ENCODE measurements at places on chromosomes 4 and X.

DNA sequence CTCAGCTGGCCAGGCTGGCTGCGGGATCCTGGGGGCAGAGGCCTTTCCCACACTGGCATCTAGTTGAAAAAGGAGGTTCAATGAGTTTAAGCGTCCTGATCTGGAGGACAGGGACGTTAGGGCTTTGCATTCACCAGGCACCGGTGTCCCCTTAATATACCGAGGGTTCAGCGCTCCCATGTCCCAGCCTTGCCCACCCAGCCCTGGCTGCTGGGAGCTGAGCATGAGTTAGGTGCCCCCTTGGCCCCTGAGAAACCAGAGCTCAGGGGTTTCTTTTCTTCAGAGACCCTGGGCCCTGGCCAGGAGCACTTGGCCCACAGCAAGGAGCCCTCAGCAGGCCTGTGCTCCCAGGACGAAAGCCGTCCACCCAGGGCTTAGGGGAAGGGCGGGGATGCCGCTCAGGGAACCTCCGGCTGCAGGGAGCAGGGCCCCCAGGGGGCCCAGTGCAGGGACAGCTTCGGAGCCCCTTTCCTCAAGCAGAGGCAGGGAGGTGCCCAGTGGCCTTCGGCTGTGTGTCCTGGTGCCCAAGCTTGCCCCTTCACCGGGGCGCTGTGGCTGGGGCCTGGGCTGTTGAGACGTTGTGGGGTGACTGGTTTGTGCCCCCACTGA lies 20.9 kb upstream of the DUSP9 start:
- no peak for DNase-seq

DNA sequence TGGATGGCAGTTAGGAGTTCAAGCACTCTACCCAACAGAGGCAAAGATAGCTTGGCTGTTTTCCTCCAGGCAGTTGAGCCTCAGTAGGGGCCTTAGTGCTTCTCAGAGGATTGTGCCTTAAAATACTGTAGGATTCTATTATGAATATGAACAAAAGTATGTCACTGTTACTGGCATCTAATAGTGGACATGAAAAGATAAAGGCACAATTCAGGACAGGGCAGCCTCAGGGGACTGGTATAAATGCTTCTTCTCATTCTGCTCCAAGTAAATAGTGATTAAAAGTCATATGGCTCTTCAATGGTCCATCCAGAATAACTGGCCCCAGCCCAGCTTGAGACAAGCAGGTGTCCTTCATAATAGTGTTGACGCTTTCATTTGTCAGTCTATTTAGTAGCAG lies 17.7 kb downstream of the COL4A6 start:
- no peak for DNase-seq

DNA sequence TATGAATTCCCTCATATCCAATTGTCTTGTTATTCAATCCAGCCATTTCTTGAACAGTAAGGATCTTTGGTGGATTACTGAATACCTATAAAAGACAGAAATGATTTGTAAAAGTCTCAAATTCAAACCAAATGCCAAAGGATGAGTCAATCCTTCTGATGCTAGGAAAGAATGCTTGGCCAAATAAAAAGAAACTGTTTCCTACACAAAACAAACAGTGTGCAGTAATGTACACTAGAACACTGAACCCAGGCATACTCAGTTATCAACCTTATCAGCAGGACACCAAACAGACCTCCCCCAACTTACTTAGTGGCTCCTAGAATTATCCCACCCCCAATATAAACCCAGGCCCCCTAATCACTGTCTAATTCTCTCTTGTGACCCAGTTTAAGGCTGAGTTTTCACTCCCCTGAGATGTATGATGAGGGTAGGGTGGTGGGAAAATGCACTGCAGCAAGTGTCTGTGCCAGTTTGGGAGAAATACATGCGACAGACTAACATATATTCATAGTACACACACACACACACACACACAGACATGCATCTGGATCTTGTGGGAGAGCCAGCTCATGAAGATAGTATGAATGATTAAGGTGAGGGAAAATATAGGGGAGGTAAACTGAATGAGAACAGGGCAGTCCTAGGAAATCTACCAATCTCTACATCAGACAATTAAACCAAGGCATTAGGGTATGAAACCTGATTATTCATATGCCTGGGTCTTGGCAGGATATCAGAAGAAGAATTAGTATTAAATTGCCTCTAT lies 35.0 kb downstream of the CLDN2 start:
- no peak for DNase-seq

- no peak for DNase-seq
These were observed 9.2 kb upstream of the GPC3 start for GRCh38 chrX:133994576-133994975.

GRCh38 chr4:114318309-114318708 lies 280.3 kb upstream of the UGT8 start:
- DNase-seq: no peak

GRCh38 chrX:150567645-150568319 lies 639 bp upstream of the MTM1 start:
- no peak for DNase-seq

DNA sequence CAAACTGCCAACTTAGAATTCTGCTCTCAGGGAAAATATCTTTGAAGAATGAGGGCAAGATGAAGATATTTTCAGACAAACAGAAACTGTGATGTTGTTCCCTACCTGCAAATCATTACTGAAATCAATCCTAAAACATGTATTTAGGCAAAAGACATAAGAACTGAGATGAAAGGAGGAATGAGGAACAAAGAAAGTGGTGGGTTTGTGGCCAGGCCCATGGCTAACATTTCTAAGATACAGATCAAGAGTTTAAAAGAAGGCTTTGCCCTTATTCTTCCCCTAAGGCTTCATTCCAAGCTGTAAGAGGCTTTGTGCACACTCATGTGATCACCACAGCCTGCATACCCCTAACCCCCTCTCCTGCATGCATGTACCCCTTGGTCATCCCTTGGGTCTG lies 46.5 kb downstream of the ADGRG2 start:
- no peak for DNase-seq

GRCh38 chr4:172950990-172951389 lies 217.6 kb upstream of the GALNT7 start:
- no peak for DNase-seq

- DNase-seq: peak; percentile 66
These were observed 27.1 kb upstream of the TAPT1 start for GRCh38 chr4:16253127-16253960.

GRCh38 chrX:127558811-127559210 lies 493.4 kb downstream of the ACTRT1 start:
- no peak for DNase-seq

DNA sequence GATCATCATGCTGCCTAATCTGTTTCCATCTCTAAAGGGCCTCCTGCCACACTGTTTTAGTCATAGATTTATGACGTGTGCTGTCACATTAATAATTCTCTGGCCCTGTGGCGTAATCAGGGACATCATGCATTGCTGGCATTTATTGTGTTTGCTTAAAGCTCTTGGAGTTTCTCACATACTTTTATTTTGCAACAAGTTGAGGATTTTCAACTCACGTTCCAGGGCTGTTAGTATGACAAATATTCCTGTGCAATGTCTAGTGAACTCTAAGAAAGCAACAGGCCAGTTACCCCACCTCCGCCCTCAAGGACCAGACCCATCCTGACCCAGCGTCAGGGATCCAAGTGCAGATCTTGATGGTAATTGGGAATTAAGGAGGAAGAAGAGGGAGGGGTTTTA lies 7.8 kb upstream of the PIGA start:
- no peak for DNase-seq

GRCh38 chrX:3549411-3549911 lies 164.0 kb downstream of the PRKX start:
- no peak for DNase-seq

- no peak for DNase-seq
These were observed 250.1 kb downstream of the SNCA start for GRCh38 chr4:89586864-89587263.

GRCh38 chr4:124593494-124593893 lies 119.0 kb downstream of the ANKRD50 start:
- DNase-seq: no peak

DNA sequence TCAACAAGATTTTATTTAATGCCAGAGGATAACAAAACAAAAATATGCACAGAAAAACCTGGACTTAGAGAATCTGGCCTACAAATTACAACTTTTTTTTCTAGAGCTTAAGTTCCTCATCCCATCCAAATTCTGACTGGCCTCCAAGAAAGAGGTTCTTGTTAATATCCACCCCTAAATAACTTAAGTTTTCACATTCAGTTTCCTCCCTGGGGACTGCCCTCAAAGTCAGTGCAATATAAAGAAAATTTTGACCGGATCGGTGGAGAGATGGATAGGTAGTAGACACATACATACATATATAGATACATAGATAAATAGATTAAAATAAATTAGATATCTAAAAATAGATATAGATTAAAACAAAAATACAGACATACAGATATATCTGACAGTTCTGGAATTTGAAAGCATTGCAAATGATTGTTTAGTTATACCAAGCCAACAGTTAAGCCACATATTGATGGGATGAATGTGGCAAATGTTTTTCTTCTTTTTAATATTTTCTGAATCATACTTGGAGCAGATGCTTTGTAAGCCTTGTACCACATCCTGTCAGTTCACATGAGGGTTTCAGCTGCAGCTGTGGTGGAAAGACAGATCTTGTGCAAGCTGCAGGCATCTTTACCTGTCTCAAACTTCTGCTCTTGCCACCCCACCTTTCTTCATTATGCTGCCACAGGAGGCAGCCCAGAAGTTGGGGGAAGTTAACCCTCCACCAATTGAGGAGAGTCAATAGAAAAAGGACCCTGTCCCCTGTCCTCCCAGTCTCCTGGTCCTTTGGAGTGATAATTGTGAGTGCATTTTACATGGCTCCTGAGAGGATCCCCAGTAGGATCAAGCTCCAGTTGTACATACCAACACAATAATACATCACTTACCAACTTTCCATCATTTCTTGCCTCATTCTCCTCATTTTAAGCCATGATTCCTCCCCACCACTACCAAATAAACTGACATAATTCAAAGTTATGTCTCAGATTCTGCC lies 58.5 kb upstream of the PRDM8 start:
- no peak for DNase-seq

- DNase-seq: no peak
These were observed 28.2 kb downstream of the NHS start for GRCh38 chrX:17403189-17403691.

GRCh38 chrX:155893521-155893920 lies 12.4 kb downstream of the VAMP7 start:
- DNase-seq: no peak

DNA sequence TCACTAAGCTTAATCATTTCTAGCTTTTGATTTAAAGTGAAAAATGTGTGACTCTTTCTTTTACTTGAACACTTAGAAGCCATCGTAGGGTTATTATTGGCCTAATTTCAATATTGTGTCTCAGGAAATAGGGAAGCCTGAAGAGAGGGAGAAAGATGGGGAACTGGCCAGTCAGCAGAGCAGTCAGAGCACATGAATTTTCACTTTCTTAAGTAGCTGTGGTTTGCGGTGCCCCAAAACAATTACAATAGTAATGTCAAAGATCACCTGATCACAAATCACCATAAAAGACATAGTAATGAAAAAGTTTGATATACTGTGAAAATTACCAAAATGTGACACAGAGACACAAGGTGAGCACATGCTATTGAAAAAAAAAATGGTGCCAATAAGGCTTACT lies 45.5 kb downstream of the CENPC start:
- no peak for DNase-seq

DNA sequence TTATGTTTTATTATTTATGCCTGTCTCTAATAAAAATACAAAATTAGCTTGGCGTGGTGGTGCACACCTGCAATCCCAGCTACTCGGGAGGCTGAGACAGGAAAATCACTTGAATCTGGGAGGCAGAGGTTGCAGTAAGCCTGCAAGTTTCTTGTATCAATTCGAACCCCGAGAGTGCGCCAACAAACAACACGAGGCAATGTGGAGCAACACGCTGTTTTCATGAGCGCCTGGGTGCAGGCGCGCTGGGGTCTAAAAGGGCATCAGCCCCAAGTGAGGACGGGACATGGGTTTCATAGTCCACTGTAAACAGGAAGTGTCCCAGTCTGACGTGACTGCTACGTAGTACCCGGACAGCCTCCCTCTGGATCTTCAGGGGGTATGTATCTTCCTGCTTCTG lies 1634.6 kb upstream of the AGA start:
- DNase-seq: no peak

DNA sequence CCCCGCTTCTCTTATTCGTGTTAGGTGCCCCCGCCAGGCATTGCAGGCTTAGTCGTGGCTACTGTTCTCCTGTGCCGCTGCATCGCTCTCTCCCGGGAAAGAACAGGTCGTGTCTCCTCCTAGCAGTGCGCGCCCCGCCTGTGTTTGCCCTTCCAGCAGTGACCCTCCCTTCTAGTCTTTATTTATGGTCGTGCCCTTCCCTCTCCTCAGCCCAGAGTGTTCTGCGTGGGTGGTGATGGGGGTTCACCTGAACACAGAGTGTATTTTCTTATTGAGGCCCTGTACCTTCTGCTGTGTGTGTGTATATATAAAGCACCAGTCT lies 15.2 kb downstream of the USP11 start:
- DNase-seq: no peak

GRCh38 chr4:52657618-52658501 lies 1.2 kb downstream of the USP46 start:
- DNase-seq: no peak

GRCh38 chr4:184934961-184935360 lies 83.3 kb upstream of the HELT start:
- DNase-seq: no peak

- no peak for DNase-seq
These were observed 27.9 kb upstream of the BBS7 start for GRCh38 chr4:121898150-121898549.

GRCh38 chr4:156732634-156733033 lies 239.0 kb downstream of the PDGFC start:
- no peak for DNase-seq

- DNase-seq: no peak
These were observed 42.1 kb upstream of the KLHL34 start for GRCh38 chrX:21700275-21700674.

- DNase-seq: peak; percentile 11
These were observed 57.5 kb downstream of the GPR82 start for GRCh38 chrX:41781500-41781899.

- no peak for DNase-seq
These were observed 42.1 kb downstream of the VAMP7 start for GRCh38 chrX:155923200-155923599.

GRCh38 chrX:24860140-24860539 lies 155.6 kb downstream of the ARX start:
- no peak for DNase-seq

GRCh38 chrX:103571121-103571520 lies 14.2 kb upstream of the TCEAL4 start:
- DNase-seq: no peak

DNA sequence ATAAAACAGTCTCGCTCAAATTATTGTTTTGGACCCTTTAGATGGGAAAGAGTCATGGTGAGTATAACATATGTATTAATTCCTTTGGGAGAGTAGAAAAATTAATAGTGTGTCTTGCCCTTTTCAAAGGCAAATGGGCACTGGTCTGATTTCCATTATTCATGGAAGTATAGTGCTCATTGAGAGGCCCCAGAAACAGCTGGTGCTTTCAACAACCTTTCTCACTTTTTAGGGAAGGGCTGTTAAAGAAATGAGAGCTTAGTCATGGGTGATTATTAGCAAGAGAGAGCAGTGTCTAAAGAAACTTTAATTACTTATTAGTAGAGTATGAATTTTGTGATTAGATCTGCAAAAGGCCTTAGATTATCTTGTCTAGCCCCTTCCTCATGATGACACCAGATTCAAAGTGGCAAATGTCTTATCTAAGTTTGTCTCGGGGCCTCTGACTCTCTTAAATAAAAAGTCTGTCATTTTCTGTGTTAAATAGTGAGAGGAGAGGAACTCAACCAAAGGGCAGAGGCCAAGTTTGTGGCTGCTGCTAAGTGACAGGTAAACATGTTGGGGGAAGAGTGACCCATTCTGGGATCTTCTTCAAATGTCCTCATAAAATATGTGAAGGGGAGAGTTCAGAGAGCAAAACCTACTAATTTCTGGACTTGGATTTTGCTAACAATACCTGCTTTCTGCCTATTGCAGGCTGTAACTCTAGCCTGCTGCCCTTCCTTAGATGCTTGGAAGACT lies 110.6 kb downstream of the REPS2 start:
- DNase-seq: no peak
